Hematopoietic multipotent progenitor cell treated with erythropoietin and hydrocortisone succinate and interleukin-3 and kit ligand, for 15 days (in vitro differentiated cells): ENCODE measurements at places on chromosomes 1 and 21.

DNA sequence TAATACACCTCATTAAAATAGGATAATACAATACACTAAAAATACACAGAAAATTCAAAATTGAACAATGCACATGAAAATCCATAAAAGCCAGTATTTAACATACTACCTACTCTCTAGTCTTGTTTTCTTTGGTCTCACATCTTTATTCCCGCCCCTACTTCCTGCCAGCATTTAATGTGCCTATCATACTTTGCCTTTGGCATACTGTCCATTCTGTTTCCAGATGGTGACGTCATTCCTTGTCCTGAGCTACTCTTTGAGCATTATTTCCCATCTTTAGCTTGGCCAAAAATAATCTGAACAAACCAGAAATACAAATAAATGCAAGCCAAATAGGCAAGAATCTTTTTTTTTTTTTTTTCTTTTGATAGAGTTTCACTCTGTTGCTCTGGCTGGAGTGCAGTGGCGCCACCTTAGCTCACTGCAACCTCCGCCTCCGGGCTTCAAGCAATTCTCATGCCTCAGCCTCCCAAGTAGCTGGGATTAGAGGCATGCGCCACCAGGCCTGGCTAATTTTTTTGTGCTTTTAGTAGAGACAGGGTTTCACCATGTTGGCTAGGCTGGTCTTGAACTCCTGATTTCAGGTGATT is 4.4 kb downstream of the HFM1 start:
- no peak for DNase-seq

GRCh38 chr1:25193229-25193628 is 39.1 kb downstream of the SYF2 start:
- no peak for DNase-seq

GRCh38 chr1:93616996-93617669 is 64.5 kb downstream of the BCAR3 start:
- no peak for DNase-seq

GRCh38 chr1:203590603-203591002 is 36.0 kb upstream of the ATP2B4 start:
- DNase-seq, result no peak

GRCh38 chr1:244065063-244065793 is 14.1 kb downstream of the ZBTB18 start:
- no peak for DNase-seq

DNA sequence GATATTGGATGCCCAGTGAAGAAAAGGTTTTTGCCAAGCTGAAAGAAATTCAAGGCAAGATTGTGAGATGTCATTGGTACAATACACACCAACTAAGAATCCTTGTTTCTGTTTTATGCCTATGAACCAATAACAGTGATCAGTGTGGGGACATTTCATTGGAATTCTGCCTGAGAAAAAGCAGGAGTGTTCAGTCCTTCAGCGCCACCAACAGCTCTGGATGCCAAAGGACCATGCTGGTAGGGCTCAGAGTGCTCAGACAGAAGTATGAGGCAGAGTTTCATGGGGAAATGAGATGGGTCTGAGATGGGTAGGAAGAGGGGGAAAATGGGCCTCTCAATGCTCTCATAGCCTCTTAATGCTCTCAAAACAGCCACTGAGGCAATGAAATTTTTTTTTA is 56.5 kb downstream of the GABPA start:
- no peak for DNase-seq

DNA sequence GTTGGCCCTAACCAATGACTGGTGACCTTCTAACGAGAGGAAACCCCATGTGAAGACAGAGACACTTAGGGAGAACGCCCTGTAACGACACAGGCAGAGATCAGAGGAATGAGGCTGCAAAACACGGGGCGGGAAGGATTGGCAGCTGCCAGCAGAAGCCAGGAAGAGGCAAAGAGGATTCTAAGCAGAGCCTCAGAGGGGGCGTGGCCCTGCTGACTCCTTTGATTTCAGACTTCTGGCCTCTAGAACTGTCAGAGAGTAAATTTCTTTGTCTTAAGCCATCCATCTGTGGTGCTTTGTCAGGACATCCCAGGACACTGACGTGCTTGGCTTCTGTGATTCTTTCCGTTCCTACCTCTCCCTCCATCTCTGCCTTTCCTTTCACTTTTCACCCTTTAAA is 79.3 kb downstream of the SH3BGR start:
- DNase-seq, result no peak

DNA sequence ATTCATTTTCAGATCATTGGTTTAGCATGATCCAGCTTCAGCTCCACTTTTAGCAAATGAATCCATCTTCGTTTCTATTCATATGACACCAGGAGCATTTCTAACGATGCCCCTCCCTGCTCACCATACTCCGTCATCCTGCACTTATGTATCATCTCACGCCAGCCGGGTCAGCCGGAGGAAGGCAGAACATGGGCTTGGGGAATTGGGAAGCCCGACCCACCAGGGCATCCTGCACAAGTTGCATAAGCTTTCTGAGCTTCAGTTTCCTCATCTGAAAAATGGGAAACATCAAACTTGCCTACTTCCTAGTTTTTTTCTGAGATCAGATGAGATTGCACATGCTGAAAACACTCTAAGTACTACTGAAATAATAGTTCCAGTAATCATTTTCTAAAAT is 194.7 kb downstream of the AK5 start:
- no peak for DNase-seq

GRCh38 chr1:75310067-75310466 is 175.9 kb downstream of the LHX8 start:
- DNase-seq, result no peak

DNA sequence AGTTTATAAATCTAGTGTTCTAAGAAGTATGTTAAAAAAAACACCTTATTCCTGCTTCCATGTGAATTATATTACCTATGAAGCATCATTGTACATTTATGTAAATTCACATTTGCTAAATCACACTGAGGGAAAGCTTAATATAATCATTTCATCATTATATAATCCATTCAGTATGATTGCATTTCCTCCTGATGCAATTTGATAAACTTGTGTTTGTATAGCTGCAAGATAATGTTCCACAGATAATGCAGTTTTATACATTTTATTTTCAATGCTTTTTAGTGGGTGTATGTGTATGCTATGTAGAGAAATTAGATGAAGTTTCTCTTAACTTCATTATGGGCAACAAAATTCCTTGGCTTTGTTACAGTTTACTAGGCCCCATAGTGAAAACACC is 79.6 kb downstream of the HS2ST1 start:
- DNase-seq, result no peak

GRCh38 chr1:170803711-170804110 is 131.6 kb upstream of the MROH9 start:
- no peak for DNase-seq

DNA sequence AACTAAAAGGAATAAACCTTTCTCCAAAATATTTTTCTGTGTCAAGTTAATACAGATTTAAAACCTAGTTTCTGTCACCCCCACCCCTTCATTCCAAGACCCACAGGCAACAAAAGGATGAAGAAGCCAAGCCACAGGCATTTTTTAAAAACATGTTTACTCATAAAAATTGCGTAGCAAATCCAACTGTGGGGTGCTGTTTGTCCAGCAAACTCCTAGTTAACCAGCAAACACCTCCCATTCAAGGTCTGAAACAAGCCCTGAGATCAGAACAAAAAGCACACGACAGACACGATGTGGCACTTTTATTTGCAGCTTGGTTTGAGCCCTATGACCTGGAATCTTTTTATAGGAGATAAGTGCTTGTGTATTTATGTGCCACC is 149.9 kb upstream of the CAMK1G start:
- DNase-seq, result no peak

- no peak for DNase-seq
These were observed 509.4 kb downstream of the SMYD3 start for GRCh38 chr1:245997471-245998258.

GRCh38 chr1:216458812-216459211 is 35.6 kb upstream of the USH2A start:
- DNase-seq, result no peak

DNA sequence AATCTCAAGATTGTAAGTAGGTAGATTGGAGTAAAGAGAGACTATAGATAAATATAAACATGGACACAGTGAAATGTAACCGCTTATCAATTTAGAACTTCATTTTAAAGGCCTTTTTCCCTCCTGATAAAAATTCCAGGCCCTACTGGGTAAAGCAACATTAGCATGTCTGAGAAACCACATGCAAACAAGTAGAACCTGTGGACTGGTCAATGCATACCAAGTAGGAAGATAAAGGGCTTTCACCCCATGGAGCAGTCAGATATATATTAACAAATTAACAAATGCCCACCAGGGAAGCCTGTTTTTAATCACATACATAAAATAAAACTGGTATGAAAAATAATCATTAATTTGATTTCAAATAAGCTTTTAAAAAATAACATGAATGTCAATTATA is 8.1 kb downstream of the DPH5 start:
- no peak for DNase-seq

- no peak for DNase-seq
These were observed 505.2 kb downstream of the PLPP3 start for GRCh38 chr1:56074007-56074651.

DNA sequence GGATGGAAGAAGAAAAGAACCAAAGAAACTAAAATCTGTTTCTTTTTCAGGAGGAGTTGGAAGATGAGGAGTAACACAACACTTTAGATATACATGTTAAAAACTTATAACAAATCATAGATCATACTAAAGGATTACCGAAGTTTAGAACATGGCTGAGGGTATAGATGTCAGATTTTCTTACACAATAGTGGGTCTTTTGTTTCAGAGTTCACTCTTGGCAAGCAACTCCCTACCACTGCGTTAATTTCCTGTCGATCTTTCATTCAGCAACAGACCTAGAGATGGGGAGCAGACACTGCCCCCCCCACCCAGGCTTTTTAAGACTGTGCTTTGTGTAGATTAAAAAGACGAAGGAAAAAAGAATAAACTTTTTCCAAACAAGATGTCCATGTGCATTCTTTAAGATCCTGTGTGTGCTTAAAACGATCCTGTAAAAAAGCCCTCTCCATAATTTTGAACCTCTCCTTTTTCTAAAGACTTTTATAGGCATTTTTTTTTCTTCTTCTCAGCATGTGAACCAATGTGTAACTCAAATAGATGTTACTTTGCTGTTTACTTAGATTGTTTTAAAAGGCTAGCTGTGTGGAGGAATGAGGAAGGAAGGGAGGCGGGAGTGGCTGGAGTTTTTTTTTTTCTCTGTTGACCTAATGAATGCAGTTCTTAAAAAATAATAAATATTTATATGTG is 50.4 kb downstream of the NFIA start:
- DNase-seq, result no peak
